ENCODE measurements at places on chromosomes 2 and 18. TPM values are rescaled to one million over a fixed set of nuclear protein-coding genes. Genes with fewer than 3 reads are reported as not detected.

GRCh38 chr2:207254591-207255464 is 89.1 kb upstream of the KLF7 start:
- DNase-seq = peak; percentile 22
- H3K36me3 ChIP-seq = no peaks in the 10 kb centered on the region
- H3K4me3 ChIP-seq = no peak overlapping the region
- H3K27me3 ChIP-seq = peaks cover 3% of the 10 kb centered on the region
- H3K4me1 ChIP-seq = peaks cover 17% of the 10 kb centered on the region

CFLAR gene
- total RNA-seq = 48.9 TPM

DNA sequence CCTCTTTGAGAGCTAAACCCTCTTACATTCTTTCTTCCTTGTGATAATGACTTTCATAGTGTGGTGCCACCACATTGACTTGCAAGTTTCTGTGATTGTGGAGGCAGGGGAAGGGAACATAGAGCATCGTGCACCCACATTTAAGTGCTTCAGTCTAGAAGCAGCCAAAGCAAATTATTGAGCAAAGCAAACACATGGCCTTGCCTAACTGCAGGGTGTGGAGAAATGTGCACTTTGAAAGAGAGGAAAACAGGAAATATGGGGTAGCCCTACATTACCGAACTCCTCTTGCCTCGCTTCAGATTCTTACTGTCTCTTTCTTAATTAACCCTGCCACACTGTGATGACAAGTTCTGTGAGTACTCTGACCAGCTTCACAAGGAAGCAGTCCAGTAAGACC is 814.6 kb downstream of the SLC4A3 start:
- H3K4me1 ChIP-seq = no peaks in the 10 kb centered on the region
- no peaks in the 10 kb centered on the region for H3K27me3 ChIP-seq
- no peak overlapping the region for H3K4me3 ChIP-seq
- H3K27ac ChIP-seq = no peak overlapping the region
- no peak for DNase-seq
- no peaks in the 10 kb centered on the region for H3K36me3 ChIP-seq

GRCh38 chr2:32108111-32108510 is 44.8 kb downstream of the SPAST start:
- no peak overlapping the region for H3K4me3 ChIP-seq
- peaks cover 15% of the 10 kb centered on the region for H3K36me3 ChIP-seq
- H3K4me1 ChIP-seq = no peaks in the 10 kb centered on the region
- no peak for DNase-seq

GRCh38 chr18:27717250-27717649 is 459.7 kb downstream of the CDH2 start:
- H3K4me1 ChIP-seq = peaks cover 7% of the 10 kb centered on the region
- H3K27me3 ChIP-seq = no peaks in the 10 kb centered on the region
- no peaks in the 10 kb centered on the region for H3K36me3 ChIP-seq
- H3K4me3 ChIP-seq = no peak overlapping the region
- H3K27ac ChIP-seq = no peak overlapping the region

DNA sequence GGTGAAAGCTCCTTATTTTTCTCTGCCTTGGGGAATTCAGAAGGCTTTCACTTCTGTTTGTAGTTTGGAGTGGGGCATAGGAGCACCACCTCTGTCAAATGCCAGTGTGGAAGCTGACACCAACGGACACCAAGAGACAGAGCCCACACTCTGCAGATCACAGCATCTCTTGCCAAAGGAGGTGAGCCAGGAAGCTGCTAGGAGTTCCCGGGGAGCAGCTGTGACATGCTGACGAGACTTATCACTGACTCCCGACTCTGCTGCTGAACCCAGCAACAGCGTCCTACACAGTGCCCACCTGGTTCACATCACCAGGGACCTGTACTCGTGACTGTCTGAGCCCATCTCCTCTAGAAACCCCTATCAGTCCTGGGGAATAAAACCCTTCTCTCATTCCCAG is 8.1 kb downstream of the TEX51 start:
- no peaks in the 10 kb centered on the region for H3K4me1 ChIP-seq
- no peak for DNase-seq
- no peak overlapping the region for H3K27ac ChIP-seq
- no peaks in the 10 kb centered on the region for H3K36me3 ChIP-seq
- no peak overlapping the region for H3K4me3 ChIP-seq
